ENCODE measurements at places on chromosomes 16 and 17.

DNA sequence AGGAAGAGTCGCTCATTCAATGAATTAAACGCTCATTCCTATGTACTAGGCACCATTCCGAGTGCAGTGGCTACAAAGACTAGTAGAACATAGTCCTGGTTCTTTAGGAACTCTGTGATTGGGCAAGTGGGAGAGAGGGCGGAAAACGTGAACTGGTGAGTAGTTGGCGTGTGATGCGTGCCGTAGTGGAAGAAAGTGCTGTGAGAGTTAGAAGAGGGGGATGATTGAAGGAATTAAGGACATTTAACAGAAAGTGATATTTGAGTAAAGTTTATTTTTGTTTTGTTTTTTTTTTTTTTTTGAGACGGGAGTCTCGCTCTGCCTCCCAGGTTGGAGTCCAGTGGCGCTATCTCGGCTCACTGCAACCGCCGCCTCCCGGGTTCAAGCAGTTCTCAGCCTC lies 7.9 kb upstream of the SLFN14 start:
- no peak for DNase-seq

DNA sequence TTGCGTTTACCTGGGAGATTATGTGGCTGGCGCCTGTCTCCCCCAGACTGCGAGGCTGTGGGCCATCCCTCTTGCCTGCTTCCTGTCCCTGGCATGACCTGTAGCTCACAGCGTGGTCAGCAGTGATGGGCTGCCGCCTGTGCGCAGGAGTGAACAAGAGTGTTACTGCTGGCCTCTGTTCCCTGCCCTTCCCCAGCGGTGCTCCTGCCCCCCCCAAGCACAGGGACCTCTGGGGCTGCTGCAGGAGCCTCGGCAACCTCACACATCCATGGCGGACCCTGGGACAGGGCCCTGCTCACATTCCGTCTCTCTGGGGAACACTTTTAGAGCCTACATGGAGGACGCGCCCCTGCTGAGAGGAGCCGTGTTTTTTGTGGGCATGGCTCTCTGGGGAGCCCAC lies 10.6 kb downstream of the TSC2 start:
- DNase-seq: no peak

DNA sequence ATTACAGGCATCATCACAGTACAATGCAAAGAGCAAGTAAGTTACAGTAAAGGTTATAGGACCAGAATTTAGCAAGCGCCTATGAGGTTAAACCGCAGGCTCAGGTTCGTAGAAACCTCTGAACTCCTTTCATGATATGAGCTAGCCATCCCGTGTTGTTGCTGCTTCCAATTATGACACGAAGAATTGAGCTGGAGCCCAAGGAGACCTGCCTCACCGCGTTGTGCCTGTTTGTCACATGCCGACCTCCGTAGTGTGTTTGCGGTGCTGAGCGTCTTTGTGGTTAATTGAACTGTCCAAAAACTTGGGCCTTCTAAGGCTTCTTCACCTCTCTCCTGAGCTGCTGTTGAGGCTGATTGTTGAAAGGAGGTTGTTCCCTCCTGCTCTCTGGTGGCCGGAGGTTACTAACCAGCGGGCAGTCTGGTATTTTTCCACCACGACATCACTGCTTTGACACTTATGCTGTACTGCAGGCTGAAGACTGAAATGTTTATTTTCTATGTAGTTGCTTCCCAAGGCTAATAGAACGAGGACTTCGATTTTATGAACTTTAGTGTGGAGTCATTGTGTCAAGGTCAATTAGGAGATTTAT lies 67.5 kb downstream of the SEC14L1 start:
- no peak for DNase-seq

DNA sequence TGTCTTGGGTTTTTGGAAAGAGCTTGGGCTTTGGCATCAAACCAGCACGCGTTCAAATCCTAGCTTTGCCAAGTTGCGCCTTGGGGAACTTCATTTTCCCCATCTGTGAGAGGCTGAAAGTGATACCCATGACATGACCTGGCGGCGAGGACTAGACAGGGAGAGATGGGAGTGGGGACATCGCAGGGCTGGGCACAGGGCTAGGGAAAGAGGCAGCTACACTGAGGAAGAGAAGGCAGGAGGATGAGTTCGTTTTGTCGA lies 202.9 kb downstream of the IRF8 start:
- DNase-seq: no peak

- no peak for DNase-seq
Measured at GRCh38 chr17:19672009-19672750, 23.6 kb downstream of the ALDH3A2 start.

All from stimulated activated CD8-positive, alpha-beta memory T cell treated with anti-CD3 and anti-CD28 coated beads, Interleukin-7, amount 100 ng/mL, for 24 hours (primary cell).